ENCODE measurements at places on chromosomes 5 and 9.

DNA sequence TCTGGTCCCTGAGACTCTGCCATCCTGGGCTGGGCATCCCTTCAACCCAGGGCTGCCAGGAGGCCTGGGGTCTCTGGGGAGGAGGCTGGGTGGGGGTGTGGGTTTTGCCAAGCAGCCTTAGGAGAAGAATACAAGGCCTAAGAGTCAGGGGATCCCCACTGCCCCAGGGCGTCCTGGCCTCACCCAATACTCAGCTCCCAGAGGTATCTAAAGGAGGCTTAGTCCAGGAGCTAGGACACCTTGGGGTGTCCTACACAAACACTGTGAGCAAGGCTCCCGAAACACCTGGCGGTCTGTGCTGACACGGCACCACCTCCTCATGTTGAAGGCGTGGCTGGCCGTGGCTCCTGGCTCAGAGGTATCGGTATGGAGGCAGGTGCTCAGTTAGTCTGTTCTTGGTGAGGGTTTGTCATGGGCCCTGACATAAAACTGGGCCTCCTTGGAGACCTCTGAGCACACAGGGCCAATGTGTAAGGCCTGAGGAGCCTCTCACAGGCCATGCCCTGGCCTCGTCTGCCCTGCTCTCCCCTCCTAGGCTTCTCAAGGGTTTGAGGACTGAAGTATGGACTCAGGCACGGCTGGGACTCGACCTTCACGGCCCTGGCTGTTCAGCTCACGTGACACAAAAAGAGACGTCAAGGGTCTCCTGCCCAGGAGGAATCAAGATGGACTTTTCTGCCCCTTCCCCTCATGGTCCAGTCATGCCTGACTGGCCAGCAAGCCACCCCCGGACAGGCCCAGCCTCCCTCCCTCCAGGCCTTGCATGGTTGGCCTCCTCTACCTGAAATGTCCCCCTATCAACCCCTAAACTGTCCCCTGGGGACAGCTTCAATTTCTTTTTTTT is 277.3 kb downstream of the FSTL4 start:
- no peak for DNase-seq

GRCh38 chr5:4309026-4309425 is 713.4 kb downstream of the IRX1 start:
- no peak for DNase-seq

- no peak for DNase-seq
Observed at GRCh38 chr5:162067162-162067561, 411 bp upstream of the GABRG2 start.

- DNase-seq = peak; percentile 13
Observed at GRCh38 chr5:61053937-61054336, 108.3 kb downstream of the SMIM15 start.

- no peak for DNase-seq
Observed at GRCh38 chr9:112896131-112896530, 5.5 kb upstream of the SLC46A2 start.

- DNase-seq = no peak
Observed at GRCh38 chr9:13769006-13769405, 489.5 kb upstream of the MPDZ start.

- DNase-seq = no peak
Observed at GRCh38 chr9:5917888-5918287, 27.2 kb downstream of the MLANA start.

GRCh38 chr9:38339496-38339895 is 53.0 kb upstream of the ALDH1B1 start:
- no peak for DNase-seq

DNA sequence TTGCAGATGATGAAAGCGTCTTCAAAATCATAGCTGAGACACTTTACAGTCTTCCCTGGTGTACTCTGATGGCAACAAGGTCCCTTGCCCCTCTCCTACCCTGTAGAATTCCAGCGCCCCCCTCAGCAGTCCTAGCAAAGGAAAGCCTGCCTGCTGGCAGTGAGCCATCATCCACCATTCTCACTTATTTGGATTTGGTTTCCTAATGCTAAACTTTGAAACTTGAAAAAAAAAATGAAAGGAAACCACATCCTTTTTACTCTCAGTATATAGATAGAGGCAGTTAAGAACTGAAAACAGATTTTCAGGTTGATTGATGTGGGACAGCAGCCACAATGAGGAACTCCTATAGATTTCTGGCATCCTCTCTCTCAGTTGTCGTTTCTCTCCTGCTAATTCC is at the start of gene GZMA:
Gene GZMA, plus strand, starts transcription at position 299 of the 400 bp plus-strand sequence. Its CDS starts 37 bp downstream, at position 336.
- DNase-seq = no peak

- peak; percentile 88 for DNase-seq
Observed at GRCh38 chr9:3793971-3794383, 268.2 kb upstream of the RFX3 start.

- peak; percentile 97 for DNase-seq
Observed at GRCh38 chr9:87184956-87185642, 237.8 kb upstream of the GAS1 start.

- no peak for DNase-seq
Observed at GRCh38 chr5:157336423-157336744, 70.5 kb downstream of the CYFIP2 start.

- DNase-seq = no peak
Observed at GRCh38 chr5:18114151-18114757, 480.0 kb downstream of the TAF11L14 start.

DNA sequence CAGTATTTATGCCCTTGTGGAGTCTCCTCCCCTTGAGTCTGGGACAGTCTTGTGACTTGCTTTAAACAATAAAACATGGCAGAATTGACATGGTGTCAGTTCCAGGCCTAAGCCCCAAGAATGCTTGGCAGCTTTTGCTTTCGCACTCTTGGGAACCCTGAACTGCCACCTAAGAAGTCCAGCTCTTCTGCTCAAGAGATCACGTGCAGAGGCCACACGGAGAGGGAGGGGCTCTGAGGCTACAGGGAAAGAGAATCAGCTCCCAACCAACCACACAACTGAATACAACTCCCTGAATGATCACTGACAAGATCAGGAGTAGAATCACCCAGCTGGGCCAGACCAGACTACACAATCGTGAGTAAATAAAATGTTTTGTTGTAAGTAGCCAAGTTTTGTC is 97.6 kb downstream of the MED27 start:
- no peak for DNase-seq

DNA sequence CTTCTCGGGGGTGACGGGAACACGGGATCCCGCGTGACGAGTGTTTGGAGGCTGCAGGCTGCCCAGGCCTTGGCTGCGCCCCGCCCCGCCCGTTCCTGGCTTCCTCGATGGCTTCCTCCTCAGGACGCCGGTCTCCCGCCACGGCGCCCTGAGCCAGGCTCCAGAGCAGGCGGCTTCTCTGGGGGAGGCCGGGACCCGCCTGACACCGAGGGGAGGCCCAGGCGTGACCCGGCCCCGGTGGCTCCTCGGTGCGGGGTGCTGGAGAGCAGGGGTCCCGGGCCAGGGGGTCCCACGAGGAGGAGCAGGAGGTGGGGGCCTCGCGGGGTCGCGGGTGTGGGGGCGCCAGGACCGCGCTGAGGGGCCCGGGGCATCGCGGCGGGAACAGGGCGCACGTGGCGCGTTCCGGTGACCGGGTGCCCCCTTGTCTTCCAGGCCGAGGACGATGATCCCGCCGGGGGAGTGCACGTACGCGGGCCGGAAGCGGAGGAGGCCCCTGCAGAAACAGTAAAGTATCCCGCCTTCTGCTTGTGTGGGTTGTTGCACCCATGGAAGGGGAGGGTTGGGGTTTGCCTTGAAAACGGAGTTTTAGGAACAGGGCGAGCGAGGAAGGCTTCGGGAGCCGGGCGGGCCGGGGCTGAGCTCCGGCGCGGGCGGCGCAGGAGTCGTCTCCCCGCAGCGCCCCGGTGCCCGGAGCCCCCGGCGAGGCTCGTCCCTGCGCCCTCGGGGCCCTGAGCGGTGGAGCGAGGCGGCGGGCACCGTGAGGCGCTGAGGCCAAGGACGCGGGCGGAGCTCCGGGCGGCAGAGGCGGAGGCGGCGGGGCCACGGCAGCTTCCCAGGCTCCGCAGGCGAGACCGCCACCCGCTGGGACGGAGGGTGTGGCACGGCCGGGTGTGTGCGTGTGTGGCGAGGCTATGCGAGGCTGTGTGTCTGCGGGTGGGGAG is 22.2 kb downstream of the AHRR start:
- DNase-seq = no peak

GRCh38 chr5:159826351-159827214 is 89.7 kb upstream of the ADRA1B start:
- peak; percentile 76 for DNase-seq

DNA sequence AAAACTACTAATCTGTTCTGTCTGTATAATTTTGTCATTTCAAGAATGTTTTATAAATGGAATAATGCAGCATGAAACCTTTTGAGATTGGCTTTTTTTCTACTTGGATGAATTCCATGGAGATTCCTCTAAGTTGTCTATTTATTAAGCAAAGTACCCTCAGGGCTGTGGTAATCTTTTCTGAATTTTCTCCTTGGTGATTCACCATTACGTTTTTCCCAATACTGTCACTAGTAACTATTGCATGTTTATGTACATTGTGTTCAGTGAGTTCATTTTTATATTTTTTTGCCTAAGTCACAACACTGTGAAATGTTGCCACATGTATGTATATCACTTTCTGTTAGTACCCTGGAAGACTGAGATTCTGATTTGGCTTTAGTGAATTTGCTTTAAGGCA is 177.0 kb upstream of the GRIN3A start:
- DNase-seq = no peak

DNA sequence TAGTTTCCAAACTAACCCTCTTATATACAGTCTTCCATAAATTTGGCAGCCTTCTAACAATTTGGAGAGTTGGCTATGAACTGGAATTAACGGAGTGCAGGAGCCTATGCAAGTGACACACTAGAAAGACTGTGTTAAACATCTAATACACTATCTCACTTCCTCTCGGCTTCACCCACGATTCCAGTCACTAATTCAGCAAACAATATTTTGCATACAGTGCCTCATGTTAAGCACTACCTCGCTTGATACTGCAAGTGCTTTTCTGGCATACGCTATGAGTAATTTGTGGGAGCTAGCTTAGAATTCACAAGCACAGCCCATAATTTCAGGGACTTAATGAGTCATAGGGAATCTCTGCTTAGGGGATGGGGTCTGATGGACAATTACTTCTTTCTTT is 102.5 kb downstream of the ST8SIA4 start:
- no peak for DNase-seq

GRCh38 chr5:170297589-170298462 is at the start of gene LCP2:
Gene LCP2, minus strand, starts transcription at chr5:170297777. Its CDS starts 166 bp downstream, at chr5:170297611.
- DNase-seq = no peak

- peak; percentile 98 for DNase-seq
Observed at GRCh38 chr9:112119225-112120029, 55.7 kb downstream of the SUSD1 start.

DNA sequence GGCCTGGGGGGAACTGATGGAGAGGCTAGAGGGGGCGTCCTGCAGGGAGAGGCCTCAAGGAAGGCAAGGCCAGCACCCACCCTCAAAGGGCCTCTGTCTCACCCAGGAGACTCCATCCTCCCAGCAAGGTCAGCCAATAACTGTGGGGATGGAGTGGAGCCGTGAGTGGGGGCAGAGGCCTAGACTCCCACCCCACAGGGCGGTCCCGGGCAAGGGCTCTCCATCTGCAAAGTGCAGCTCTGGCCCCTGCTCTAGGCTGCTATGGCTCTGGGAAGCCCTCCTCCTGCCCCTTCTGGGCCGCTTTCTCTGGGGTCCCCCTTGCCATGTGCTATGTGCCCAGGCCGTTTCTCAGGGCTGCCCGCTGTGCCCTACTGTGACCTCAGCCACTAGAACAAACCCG is 14.0 kb downstream of the FPGS start:
- no peak for DNase-seq

DNA sequence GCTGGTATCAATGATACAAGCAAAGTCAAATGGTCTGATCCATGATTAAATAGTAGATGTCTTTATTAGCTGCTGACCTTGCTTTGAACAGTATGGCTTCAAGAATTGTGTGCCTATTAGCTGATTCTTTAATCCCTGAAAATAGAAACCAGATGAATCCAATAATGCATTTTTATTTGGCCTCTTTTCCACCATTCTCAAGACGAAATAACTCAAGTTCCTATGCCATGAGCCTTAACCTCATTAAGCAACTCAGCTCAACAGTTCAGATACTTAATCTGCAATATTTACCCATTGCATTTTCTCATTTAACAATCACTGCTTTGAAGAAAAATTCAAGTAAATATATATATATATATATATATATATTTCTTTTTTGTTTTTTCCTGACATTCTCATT is 588.6 kb upstream of the MEF2C start:
- DNase-seq = no peak

GRCh38 chr5:17169507-17169906 is 47.9 kb upstream of the BASP1 start:
- no peak for DNase-seq
